ENCODE measurements at places on chromosomes 2 and 18.

- DNase-seq = no peak
Observed at GRCh38 chr2:33804155-33804554, 205.1 kb upstream of the FAM98A start.

- no peak for DNase-seq
Observed at GRCh38 chr2:144645083-144645778, 125.3 kb upstream of the ZEB2 start.

DNA sequence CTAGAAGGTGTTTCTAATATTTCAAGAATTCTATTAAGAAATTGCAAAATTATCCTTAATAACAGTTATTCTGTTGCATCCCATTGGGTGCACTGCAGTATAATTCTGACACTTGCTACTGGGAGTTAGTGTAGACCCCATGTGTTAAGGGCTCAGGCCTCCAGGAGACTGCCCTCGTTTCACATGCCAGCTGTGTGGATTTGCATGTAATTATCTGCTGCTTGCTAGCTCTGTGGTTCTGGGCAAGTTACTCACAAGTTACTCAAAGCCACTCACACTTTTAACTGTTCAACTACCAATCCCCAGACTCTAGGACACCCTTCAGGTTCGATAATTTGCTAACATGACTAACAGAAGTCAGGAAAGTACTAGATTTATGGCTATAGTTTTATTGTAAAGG lies 38.6 kb downstream of the ST6GAL2 start:
- DNase-seq = peak; percentile 9

GRCh38 chr2:174697255-174697654 lies 67.0 kb downstream of the CHRNA1 start:
- DNase-seq = no peak

DNA sequence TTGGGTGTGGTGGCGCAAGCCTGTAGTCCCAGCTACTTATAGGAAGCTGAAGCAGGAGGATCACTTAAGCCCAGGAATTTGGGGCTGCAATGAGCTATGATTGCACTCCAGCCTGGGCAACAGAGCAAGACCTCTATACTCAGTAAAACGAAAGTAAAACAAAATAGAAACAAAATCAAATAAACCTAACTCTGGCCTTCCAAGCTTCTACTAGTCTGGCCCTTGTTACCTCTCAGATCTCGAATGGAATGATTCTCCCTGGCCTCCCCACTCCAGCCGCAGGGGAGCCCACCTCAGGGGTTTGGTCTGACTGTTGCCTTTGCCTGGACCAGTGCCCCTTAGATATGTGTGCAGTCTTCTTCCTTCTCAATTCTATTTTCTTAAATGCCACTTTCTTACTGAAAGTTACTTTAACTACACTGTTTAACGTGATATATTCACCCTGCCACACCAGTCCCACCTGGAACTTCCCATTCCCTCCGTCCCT lies 160.0 kb upstream of the GCFC2 start:
- DNase-seq = no peak

DNA sequence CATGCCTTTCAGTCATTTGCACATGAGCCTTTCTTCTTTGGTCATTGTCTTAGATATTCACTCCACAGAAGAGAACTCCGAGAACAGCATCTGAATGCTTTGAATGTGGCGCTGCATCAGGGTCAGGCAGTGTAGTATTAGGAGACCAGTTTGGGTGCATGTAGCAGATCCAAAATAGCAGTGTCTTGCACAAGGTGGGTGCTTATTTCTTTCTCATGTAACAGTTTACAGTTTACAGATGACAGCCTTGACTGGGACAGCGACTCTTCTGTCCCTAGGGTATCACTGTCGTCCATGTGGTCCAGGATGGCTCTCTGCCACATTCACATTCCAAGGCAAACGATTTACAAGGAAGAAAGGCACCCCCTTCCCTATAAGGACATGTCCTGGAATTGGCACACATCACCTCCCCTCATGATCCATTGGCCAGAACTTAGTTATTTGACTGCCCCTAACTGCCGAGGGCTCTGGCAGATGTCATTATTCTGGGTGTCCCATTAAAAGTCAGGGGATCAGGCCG lies 101.0 kb downstream of the STPG4 start:
- DNase-seq = no peak

GRCh38 chr2:143893371-143893770 lies 626.5 kb downstream of the ZEB2 start:
- DNase-seq = no peak

DNA sequence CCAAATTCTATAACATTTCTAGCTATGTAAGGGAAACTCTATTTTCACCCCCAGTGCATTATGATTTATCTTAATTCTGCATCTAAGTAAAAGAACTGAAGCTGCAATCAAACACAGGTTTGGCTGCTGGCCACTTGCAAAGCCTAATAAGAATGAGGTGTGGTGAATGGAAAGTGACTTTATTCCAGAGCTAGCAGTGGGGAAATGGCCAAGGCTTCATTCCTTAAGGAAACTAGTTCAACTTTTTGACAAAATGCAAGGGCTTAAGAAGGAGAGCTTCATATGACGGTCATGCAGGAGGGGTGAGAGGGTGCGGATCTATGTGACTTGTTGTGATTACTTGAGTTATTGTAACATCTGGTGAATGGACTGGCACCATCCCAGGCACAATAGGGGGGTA lies 1802.0 kb downstream of the SUCLG1 start:
- DNase-seq = no peak

- no peak for DNase-seq
Observed at GRCh38 chr2:33215299-33215698, 261.1 kb upstream of the RASGRP3 start.

- DNase-seq = no peak
Observed at GRCh38 chr2:180657054-180657453, 323.4 kb upstream of the UBE2E3 start.

DNA sequence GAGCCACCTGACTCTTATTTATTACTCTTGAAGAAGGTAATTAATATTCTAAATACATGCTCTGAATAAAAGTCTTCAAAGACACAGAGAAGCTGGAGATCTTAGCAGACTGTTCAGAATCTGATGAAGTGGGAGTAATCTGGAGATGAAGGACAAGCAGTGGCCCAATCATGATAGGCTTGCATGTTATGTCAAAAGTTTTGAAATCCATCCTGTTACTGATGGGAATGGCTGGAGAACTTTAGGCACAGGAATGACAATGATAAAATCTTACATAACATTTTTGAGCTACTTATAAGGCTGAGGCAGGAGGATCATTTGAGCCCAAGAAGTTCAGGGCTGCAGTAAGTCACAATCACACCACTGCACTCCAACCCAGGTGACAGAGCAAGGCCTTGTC lies 2.4 kb upstream of the RIF1 start:
- no peak for DNase-seq

DNA sequence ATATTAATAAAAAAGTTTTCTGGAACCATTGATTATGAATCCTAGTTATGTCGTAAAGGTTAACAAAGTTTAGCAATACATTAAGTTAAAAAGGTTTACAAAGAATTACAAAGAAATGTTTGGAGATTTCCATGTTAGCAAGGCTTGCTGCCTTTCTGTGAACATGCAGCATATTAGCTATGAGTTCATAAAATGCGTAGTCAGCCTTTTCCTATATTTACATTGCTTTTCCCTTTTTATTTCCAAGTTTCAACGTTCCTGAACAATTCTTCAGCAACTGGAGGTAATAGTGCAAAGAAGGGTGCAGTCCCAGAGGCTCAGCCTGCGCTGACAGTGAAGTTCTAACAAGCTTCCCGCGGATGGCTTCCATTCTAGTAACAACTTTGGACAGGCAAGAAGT lies 51.6 kb downstream of the WDSUB1 start:
- DNase-seq = no peak

DNA sequence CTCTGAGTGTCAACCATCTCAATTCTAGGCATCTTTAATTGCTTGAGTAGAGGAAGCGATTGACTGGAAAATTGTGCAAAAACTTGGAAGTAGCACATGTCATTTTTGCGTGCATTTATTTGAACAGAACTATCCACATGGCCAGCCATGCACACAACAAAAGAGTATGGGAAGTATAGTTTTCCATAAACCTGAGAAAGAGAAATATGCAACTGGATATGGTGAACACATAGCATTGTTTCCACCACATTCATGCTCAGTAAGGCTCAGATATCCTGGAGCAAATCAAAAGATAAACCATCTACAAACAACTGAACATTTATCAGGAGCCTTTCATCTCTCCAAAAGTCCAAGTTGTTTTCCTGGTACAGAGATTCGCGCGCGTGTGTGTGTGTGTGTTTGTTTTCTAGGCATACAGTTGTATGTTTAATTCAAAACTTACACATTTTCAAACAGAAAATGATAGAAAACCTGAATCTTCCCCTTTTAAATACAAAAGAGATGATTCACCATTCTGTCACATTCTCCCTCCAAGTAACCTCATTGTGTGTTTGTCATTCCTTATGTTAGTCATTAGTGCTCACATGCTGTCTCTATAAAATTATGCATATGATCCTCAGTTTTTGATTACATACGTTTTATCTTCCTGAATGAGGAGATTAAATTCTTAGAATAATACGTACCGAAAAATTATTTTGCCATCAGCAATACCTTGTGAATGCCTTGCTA lies 780.4 kb upstream of the NRXN1 start:
- DNase-seq = no peak

GRCh38 chr18:36179562-36180355 lies 7.5 kb upstream of the MOCOS start:
- DNase-seq = peak; percentile 41

DNA sequence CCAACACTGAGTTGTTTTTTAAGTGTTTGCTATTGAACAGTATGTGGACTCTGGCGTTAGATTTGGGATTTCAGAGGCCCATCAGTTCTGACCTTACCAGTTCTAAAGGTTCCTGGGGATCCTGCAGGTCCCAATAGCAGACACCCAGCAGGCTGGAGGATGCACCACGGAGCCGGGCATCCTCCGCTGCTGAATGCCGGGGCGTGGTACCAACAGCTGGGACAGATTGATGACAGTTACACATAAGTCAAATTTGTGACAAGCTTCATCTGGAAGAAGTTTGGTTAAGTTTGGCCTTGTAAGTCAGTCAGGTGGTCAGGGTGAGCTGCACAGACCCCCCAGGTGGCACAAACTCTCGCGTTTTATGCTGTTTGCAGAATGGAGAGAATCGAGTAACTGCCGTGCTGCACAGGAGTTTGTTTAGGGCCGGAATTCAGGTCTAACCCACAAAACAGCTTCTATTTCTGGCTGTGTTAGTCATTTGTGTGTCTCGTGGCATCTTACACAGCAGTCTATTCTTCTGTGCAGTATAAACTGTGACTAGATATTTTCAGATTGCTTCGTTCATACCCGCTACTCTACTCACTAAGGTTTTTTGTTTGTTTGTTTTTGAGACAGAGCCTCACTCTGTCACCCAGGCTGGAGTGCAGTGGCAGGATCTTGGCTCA lies 19.2 kb downstream of the CTDP1 start:
- DNase-seq = no peak

- no peak for DNase-seq
Observed at GRCh38 chr18:13028869-13029268, 37.7 kb downstream of the CEP192 start.

GRCh38 chr2:16664052-16664731 lies 1.4 kb downstream of the CYRIA start:
- DNase-seq = peak; percentile 87

DNA sequence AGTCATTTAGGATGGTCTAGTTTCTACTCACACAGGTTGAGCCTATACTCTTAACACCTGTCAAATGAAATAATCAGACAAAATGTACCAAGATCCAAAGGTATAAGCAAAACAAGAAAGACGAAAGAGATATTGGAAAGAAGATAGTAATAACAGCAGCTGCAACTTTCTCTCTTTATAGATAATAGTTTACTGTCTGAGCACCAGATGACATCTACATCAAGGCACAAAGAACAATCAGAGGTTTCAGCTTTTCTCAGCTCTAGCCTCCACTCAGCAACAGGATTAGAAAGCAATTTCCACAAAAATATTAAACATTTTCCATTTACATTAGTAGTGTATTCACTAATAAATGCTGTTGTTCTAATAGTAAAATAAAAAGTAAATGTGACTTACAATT lies 66.3 kb downstream of the RTTN start:
- no peak for DNase-seq

- DNase-seq = no peak
Observed at GRCh38 chr2:170284205-170284604, 106.3 kb downstream of the MYO3B start.

- DNase-seq = no peak
Observed at GRCh38 chr2:128756365-128756717, 437.7 kb upstream of the HS6ST1 start.

DNA sequence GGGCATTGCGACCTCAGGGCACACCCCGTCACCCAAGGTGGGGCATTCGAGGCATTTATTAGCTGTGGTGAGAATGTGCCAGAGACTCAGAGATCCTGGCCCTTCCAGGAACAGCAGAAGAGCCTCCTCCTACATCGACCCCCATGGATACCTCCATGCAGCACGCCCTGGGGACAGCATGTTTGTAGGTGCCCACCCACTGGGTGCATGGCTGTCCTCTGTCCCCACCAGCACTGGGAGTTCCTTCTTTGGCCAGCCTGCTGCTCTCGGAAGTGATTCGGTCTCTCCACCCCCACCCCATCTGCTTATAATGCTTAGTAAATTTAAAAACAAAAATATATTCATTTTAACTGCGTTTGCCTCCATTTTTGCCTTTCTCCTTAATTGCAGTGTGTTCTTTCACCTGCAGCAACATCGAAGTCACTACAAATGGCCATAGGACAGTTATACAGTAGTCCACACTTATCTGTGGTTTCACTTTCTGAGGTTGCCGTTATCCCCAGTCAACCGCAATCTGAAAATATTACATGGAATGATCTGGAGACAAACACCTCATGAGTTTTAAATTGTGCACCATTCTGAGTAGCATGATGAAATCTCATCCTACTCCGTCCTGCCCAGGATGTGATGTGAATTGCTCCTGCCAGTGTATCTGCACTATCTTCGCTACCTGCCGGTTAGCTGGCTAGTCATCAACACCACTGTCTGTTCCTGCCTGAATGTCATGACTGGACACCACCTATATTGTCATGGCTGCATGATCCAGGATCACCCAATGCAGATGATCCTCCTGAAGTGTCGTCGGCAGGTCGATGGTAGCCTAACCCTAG lies 29.6 kb upstream of the ZCCHC2 start:
- no peak for DNase-seq

- no peak for DNase-seq
Observed at GRCh38 chr2:163799807-163800206, 64.0 kb upstream of the FIGN start.

GRCh38 chr2:241240320-241241004 lies 52.0 kb downstream of the ANO7 start:
- no peak for DNase-seq

DNA sequence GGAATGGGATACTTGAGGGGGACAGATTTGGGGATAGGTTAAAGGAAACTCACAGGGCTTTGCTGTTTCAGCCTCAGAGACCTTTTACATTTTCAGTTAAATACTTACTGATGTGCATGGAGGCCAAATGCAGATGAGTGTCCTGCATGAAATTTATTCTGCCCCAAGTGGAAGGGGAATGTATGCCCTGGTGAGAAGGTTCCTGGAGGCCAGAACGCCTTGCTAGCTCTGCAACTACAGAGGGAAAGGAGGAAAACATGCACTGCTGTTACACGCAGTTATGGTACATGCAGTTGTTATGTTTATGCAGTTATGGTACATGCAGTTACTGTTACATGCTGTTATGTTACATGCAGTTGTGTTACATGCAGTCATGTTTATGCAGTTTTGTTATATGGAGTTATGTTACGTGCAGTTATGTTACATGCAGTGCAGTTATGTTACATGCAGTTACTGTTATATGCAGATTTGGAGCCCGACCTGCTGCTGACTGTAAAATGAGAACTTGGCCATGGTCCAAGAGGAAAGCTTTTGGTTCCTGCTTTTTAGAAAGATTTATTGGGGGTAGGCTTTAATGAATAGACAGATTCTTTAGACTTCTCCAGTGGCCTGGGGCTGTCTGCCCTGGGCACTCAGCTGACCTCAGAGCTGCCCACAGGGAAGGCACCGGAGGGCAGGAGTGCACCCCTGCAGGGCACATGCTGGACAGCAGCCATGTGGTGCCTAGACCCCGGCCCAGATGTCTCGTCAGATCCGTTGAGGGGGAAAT lies 84.1 kb downstream of the LDLRAD4 start:
- DNase-seq = no peak

Measured in lower leg skin (tissue), 4 donors.